ENCODE measurements at places on chromosomes 6 and 20.

DNA sequence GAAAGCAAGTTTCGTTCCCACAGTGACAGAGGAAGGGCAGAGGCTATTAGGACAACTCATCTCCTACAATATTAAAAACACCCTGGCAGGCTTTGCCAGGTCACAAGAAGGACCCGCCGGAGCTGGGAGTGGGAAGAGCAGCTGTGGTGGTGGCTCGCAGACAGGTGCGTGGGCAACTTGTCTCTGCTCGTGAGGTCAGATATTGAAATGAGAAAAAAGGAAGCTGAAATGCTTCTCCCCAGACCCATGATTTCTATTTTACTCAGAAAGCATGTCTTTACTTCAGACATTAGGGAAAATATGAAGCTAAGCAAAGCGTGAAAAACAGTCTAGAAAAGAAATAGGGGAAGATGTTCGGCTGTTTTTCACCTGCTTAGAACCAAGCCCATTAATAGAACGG is 166.3 kb upstream of the EEF1E1 start:
- DNase-seq, result no peak

DNA sequence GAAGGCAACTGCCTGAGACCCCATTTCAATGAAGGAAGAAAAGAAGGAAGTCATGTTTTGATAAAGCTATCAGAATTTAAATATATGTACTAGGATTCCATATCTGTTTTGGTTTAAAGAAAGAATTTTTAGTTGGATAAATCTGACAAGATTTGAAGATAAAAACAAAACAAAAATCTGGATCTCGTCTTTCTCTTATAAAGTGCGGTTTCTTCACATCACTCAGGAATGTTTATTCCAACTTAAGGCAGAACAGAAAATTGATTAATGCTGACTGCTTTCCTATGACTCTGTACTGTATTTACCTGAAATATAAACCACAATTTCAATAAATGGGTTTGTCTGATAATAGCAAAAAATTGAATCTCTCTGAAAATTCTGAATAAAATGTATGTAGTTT is 439.7 kb downstream of the RFPL4B start:
- no peak for DNase-seq

- DNase-seq, result no peak
Observed at GRCh38 chr6:142275236-142276006, 26.4 kb upstream of the ADGRG6 start.

DNA sequence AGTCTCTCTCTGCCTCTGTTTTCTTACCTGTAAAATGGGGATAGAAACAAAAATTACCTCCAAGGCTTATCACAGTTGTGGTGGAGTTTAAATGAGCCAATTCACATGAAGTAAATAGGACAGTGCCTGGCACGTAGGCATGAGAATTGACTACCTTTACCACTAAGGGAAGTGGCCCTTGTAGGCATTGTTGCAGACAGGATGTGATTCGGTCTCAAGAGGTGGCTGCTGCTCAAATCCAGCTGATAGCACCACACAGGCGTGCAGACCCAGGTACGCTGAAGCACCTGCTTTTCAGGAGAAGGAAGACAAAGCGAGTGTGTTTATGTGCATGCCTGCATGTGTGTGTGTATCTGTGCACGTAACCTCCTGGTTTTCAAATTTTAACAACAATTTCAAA is 108.6 kb downstream of the EYA2 start:
- DNase-seq, result no peak

DNA sequence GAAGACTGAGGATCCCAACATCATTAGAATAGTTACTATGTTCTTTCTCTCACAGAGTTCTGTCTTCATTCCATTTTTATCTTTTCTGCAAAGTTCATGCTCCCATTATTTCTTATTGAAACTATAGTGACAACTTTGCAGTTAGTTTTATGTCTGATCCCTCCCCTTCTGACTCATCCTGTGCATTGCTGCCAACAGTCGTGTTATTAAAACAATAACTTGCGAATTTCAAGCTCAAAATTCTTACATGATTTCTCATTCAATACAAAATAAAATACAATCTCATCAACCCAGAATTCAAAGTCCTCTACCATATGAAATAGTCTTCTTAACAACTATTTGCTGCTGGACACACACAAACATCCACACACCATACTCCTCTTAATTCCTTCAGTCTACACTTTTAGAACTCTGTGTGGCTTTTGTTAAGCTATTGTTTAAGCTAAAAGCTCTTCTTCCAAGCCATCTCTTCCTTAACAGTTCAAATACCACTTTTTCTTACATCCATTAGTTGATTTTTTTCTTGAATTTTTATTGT is 261.4 kb upstream of the IRAK1BP1 start:
- DNase-seq, result no peak

All from cardiac septum (tissue), 1 donor.